Activated CD8-positive, alpha-beta T cell treated with anti-CD3 and anti-CD28 coated beads, Interleukin-2, amount 10 ng/mL, durations not matched to agents 7 days and 5 days (primary cell): ENCODE measurements at places on chromosomes 7 and 10.

DNA sequence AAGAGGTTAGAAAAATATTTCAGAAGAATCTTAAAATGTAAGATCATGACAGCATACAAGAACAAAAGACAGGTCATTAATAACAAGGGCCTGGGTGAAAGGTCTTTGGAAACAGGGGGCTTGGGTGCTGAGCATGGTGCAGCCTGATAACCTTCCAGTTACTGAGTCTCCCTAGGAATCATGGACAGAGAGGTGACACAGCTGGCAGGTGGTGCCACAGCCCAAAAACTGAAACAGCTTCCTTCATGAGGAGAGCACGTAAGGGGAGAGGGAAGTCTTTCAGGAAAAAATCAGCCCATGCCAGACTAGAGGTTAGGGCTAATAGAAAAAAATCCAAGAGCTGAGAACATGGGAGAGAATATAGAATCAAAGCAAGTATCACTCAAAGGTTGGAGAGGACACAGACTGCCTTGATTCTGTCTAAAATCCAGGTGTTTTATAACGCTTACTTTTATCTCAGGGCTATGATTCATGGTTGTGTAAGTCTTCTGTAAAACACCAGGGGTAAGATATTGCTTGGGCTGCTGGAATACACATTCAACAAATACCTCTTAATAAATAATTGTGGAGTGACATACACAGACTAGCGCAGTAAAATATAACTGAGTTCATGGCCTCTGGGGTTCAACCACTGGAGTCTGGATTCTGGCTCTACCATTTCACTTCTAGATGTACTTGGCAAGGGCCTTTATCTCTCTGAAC, 88.1 kb downstream of the SEMA3C start:
- H3K36me3 ChIP-seq = no peaks in the 10 kb centered on the region
- H3K4me3 ChIP-seq = no peak overlapping the region
- DNase-seq = no peak
- no peak overlapping the region for H3K27ac ChIP-seq
- H3K27me3 ChIP-seq = no peaks in the 10 kb centered on the region

DNA sequence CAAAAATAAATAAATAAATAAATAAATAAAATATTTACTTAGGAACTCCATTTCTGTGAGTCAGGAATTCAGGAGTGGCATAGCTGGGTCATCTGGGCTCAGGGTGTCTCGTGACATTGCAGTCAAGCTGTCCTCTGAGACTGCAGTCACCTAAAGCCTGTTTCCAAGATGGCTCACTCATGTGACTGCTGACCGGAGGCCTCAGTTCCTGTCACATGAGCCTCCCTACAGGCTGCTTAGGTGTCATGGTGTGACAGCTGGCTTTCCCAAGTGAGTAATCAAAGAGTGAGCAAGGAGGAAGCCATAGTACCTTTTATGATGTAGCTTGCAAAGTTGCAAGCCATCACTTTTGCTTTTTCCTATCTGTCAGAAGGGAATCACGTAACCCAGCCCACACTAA, 128.6 kb upstream of the KCTD7 start:
- no peak for DNase-seq
- H3K36me3 ChIP-seq = peaks cover 1% of the 10 kb centered on the region
- H3K27ac ChIP-seq = no peak overlapping the region
- H3K27me3 ChIP-seq = peaks cover 2% of the 10 kb centered on the region
- peaks cover 6% of the 10 kb centered on the region for H3K4me1 ChIP-seq

GRCh38 chr10:62000037-62000603, 98.6 kb downstream of the ARID5B start:
- peak; percentile 5 for DNase-seq
- peaks cover 6% of the 10 kb centered on the region for H3K4me1 ChIP-seq
- H3K4me3 ChIP-seq = no peak overlapping the region
- H3K36me3 ChIP-seq = peaks cover 70% of the 10 kb centered on the region

GRCh38 chr10:105274556-105275070, 633.5 kb downstream of the SORCS3 start:
- H3K27me3 ChIP-seq = no peaks in the 10 kb centered on the region
- H3K36me3 ChIP-seq = no peaks in the 10 kb centered on the region
- DNase-seq = no peak
- no peak overlapping the region for H3K4me3 ChIP-seq
- H3K4me1 ChIP-seq = no peaks in the 10 kb centered on the region
